ENCODE measurements at places on chromosomes 12 and 14.
A peak's percentile ranks its signal among the peaks of the same experiment; 100 is the strongest.

DNA sequence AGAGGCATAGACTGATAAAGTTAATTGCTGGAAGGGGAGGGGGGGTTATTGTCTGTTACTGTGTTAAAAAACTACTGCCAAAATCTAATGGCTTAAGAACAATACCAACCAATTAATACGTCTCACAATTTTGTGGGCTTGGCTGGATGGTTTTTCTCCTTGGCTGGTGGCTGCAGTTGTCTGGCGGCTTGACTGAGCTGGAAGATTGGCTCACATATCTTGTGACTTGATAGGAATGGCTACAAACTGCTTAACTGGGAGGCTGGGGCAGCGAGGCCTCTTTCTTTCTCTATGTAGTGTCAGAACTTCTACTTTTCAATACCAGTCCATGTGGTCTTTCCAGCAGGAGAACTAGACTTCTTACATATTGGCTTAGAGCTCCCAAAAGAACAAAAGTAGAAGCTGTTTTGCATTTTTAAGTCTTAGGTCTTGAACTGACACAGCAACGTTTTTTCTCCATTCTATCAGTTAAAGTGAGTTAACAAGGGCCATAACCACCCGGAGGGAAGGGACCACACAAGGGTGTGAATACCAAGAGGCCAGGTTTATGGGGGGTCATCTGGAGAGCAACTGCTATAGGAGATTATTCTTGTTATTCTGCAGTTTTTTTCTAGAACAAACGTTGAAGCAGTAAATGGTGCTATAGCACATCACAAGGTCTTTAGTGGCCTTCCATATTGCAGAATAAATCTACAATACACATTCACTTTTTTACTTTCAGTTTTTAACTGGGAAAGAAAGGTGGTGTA, 46.9 kb downstream of the ZDHHC17 start:
- DNase-seq = no peak

- DNase-seq = peak; percentile 55
These were observed 32.8 kb upstream of the TOMM20L start for GRCh38 chr14:58362798-58363412.

GRCh38 chr14:22112004-22112403, 438.4 kb upstream of the OR4E1 start:
- no peak for DNase-seq

- DNase-seq = peak; percentile 91
These were observed at the start of gene PELI2 for GRCh38 chr14:56117765-56118610. Gene PELI2, plus strand, starts transcription at chr14:56118411. Its CDS starts 250 bp downstream, at chr14:56118661.

- DNase-seq = peak; percentile 54
These were observed 8.3 kb downstream of the CISTR start for GRCh38 chr12:53743266-53744129.

DNA sequence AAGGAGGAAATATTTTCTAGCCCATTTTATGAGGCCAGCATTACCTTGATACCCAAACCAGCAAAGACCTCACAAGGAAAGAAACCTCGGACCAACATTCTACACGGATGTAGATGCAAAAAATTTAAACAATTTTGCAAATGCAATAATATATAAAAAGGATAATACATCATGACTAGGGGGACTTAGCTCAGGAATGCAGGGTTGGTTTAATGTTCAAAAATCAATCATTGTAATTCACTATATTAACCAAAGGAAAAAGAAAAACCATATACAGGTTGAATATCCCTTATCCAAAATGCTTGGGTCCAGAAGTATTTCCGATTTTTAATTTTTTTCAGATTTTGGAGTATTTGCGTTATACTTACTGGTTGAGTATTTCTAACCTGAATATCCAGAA, 33.0 kb downstream of the TPCN1 start:
- DNase-seq = no peak

DNA sequence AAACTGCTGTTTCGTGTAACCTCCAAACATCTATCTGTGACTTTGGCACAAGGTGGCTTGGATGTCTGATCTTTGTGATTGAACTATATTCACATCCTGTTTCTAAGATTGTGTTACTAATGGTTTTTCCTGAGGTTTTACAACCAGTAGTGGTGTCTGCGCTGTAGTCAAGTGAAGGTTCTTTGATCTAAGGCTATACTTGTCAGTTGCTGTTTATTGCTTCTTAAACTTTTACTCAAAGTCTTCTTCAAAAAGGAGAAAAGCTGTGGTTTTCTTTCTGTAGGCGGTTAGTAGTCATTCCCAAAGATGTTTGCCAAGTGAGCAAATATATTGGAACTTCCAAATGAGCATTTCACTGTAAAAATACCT, 12.3 kb upstream of the CALM1 start:
- DNase-seq = peak; percentile 64

- DNase-seq = no peak
These were observed 786 bp downstream of the RHEBL1 start for GRCh38 chr12:49068879-49069506.

- no peak for DNase-seq
These were observed 656 bp downstream of the RAB21 start for GRCh38 chr12:71755146-71755892.

DNA sequence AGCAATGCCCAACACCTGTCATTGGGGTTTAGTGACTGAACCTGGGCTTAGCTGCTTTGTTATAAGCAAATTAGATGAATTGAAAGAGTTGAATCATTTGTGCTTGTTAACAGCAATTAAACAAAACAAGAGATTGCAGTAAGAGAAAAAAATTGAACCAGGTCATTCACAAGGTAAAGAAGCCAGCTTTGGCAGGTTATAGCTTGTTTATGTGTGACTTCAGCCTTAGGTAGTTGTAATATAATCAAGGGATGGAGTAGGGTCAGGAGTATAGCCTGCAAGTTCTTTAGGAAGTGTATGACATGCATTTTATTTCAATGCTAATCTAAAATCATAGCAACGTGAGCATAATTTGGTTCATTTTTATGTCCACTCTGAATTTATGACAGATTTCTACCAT, 63.4 kb upstream of the PLEKHG3 start:
- DNase-seq = no peak

DNA sequence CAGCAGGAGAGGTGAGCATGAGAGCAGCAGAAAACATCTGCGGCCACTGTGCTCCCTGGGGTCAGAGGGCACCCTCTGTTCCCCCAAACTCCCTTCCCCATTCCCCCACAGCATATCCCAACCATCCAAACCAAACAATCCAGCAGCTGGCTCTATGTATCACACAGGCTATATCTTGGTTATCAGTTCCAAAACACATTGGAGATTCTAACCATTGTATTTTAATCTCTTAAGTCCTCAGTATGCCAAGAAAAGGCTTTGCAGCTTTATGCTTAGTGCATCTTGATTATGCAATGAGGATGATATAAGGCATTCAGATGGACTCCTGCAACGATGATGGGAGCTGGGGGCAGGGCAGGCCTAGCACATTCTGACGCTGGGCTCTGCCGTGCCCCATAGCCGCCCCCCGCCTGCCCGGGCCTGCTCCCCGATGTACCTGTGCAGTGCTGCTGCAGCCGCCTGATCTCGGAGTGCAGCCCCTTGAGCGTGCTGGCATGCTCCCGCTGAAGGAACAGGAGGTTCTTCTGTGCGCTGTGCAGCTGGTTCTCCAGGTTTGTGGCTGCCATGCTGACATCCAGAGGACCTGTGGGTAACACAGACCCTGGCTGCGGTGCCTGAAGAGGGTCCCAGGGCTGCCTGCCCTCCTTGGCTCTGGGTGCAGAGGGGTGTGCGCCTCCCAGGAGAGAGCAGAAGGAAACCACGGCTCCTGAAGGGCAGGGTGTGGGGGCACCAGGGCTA, 29.6 kb downstream of the CCDC92 start:
- no peak for DNase-seq

Measured in naive thymus-derived CD4-positive, alpha-beta T cell (primary cell).